ENCODE measurements at places on chromosomes 3 and 15. TPM values are rescaled to one million over a fixed set of nuclear protein-coding genes. Genes with fewer than 3 reads are reported as not detected.

DNA sequence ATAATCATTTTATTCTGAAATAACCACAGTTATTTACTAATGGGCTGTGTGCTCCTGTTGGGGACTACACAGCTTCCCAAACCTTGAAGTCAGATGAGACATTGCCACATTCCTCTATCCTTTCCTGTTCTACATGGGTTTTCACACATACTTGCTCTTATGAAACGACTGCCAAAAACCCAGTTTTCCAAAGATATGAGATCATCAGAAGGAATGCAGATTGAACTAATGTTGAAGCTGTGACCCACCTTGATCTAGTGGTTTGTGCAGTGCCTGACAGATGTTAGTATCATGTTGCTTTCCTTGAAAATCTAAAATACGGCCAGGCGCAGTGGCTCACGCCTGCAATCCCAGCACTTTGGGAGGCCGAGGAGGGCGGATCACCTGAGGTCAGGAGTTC, 144.6 kb downstream of the VGLL4 start:
- no peaks in the 10 kb centered on the region for H3K27me3 ChIP-seq
- H3K4me3 ChIP-seq = no peak overlapping the region
- no peaks in the 10 kb centered on the region for H3K36me3 ChIP-seq
- peak overlapping the region; percentile 51 for H3K27ac ChIP-seq

- no peak overlapping the region for H3K4me3 ChIP-seq
- no peaks in the 10 kb centered on the region for H3K27me3 ChIP-seq
- H3K36me3 ChIP-seq = no peaks in the 10 kb centered on the region
- no peak overlapping the region for H3K27ac ChIP-seq
Observed at GRCh38 chr15:74788042-74788682, 6.3 kb downstream of the CSK start.

Gene EXD1
- total RNA-seq = 0.15 TPM

DNA sequence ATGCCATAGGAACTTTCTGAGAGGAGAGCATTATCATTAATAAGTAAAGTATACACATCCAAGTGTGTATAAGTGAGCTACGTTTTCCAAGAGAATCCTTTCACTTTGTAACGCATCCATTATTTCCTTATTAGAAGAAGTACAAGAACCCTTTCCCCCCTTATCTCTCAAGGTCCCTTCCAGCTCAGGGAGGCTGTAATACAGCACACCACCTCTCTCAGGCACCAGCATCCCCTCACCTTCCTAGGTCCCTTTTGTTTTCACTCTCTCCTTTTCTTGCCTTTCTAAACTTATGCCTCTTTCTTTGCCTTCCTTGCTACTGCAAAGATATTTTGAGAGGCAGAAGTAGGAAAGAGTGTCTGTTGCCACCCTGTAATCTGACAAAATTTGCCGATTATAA, 446.0 kb downstream of the GRM7 start:
- H3K27ac ChIP-seq = no peak overlapping the region
- no peaks in the 10 kb centered on the region for H3K4me1 ChIP-seq
- H3K4me3 ChIP-seq = no peak overlapping the region
- H3K36me3 ChIP-seq = no peaks in the 10 kb centered on the region
- no peak for DNase-seq

- peak; percentile 75 for DNase-seq
- no peaks in the 10 kb centered on the region for H3K27me3 ChIP-seq
- peaks cover 6% of the 10 kb centered on the region for H3K4me1 ChIP-seq
- no peak overlapping the region for H3K4me3 ChIP-seq
Observed at GRCh38 chr3:108406661-108407206, 103.7 kb downstream of the MYH15 start.

GRCh38 chr15:36432161-36432560, 147.3 kb upstream of the CDIN1 start:
- no peak overlapping the region for H3K4me3 ChIP-seq
- no peaks in the 10 kb centered on the region for H3K27me3 ChIP-seq
- no peak overlapping the region for H3K27ac ChIP-seq

Gene SPINT1
- 32.7 TPM for total RNA-seq

Gene SCAANT1
- total RNA-seq = not detected

Gene CPN2
- 0.08 TPM for total RNA-seq

GRCh38 chr15:55774113-55774970, 31.4 kb upstream of the PRTG start:
- no peak for DNase-seq
- H3K4me1 ChIP-seq = no peaks in the 10 kb centered on the region
- H3K27ac ChIP-seq = no peak overlapping the region
- no peaks in the 10 kb centered on the region for H3K36me3 ChIP-seq
- no peak overlapping the region for H3K4me3 ChIP-seq

Gene STRIT1
- total RNA-seq = not detected

Gene KLHL6
- total RNA-seq = 0.03 TPM

GRCh38 chr15:32803631-32804030, 85.8 kb downstream of the GREM1 start:
- H3K4me3 ChIP-seq = no peak overlapping the region
- H3K27ac ChIP-seq = no peak overlapping the region
- no peak for DNase-seq
- no peaks in the 10 kb centered on the region for H3K4me1 ChIP-seq

GRCh38 chr15:89377842-89378295, 43.2 kb upstream of the POLG start:
- H3K4me1 ChIP-seq = no peaks in the 10 kb centered on the region
- DNase-seq = no peak
- H3K27me3 ChIP-seq = peaks cover 2% of the 10 kb centered on the region
- H3K4me3 ChIP-seq = no peak overlapping the region

DNA sequence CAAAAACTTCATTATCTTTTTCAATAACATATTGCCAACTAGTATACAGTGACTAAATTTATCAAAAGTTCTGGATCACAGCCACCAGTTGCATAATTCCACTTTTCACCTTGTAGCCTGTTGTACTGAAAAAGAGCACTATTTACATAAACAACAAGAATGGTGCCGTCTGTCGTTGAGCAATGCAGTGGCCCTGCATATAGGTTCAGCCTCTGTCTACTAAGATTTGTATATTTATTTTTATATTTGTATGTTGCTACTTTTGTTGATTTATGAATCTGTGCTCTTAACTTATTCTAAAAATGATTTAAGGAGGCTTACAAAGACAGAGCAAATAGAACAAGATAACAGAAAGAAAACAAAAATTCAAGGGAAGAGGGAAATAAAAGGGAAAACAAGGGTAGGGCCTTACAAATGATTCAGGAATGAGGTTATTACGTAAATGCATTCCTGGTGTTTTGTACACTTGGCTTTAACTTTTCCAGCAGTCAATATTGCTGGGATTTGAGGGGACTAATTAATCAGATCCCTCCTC, 257.6 kb upstream of the STT3B start:
- H3K36me3 ChIP-seq = no peaks in the 10 kb centered on the region
- H3K27ac ChIP-seq = no peak overlapping the region
- no peaks in the 10 kb centered on the region for H3K4me1 ChIP-seq
- peaks cover 2% of the 10 kb centered on the region for H3K27me3 ChIP-seq
- H3K4me3 ChIP-seq = no peak overlapping the region

Gene MOBP
- total RNA-seq = not detected

DNA sequence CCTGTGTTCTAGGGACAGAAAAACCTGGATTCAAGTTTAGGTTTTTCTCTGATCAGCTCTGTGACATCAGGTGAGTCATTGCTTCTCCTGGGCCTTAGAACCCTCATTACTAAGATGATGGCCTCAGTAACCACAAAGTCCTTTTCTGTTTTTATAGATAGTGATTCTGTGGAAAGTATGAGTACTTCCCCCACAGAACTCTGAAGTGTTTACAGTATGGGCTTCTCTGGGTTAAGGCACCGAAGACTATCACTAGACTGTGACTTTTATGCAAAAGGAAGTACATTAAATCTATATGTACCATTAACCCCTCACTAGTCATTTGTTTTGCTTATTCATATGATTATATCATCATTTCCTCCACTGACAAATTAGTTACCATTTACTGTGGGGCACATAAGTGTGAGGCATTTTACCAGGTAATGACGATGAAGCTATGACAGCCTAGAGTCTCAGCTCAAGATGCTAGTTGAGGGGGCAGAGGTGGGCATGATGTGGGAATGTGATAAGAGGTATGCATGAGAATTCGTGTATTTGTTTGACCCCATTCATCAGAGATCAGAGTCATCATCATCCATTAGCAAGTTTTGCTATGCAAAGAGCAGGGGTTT, 15.0 kb upstream of the RORA start:
- H3K36me3 ChIP-seq = no peaks in the 10 kb centered on the region
- no peak overlapping the region for H3K4me3 ChIP-seq
- no peak for DNase-seq
- H3K27me3 ChIP-seq = no peaks in the 10 kb centered on the region

Gene KLHL40
- total RNA-seq = not detected

Gene TSEN2
- total RNA-seq = 22.0 TPM

GRCh38 chr15:70820214-70820613, 33.7 kb downstream of the LARP6 start:
- peaks cover 12% of the 10 kb centered on the region for H3K4me1 ChIP-seq
- no peaks in the 10 kb centered on the region for H3K36me3 ChIP-seq
- no peak overlapping the region for H3K27ac ChIP-seq
- no peaks in the 10 kb centered on the region for H3K27me3 ChIP-seq

DNA sequence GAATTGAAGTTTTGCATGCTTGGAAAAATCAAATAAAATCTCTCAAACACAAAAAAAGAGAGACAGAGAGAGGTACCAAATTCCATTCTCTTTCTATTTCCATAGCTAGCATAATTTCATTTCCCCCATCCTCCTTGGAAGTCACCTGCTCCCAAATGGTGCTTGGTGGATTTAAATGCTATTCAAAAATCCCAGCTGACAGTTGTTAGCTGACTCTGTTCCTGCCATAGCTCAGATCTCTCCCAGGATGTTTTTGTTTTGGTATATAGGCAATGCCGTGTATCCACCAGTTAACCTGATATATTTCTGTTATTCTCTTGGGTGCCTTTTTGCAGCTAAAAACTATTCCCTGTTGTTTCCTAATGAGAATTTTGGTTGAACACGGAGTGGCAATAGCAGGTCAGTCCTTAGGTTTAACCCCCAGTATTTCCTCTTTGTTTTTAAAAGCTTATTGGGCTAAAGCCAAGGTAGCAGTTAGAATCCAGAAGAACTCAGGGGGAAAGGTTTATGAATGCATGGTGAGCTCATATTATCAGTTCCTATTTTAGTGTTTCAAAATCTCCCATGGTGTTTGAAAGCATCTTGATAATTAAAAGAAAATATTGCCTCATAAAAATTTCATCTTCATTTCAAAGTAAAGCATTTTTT, 240.0 kb upstream of the GBE1 start:
- no peaks in the 10 kb centered on the region for H3K4me1 ChIP-seq
- no peaks in the 10 kb centered on the region for H3K36me3 ChIP-seq
- no peak overlapping the region for H3K4me3 ChIP-seq
- no peaks in the 10 kb centered on the region for H3K27me3 ChIP-seq
- no peak for DNase-seq

Gene SYNPR
- not detected for total RNA-seq

Gene ACAP2
- total RNA-seq = 57.9 TPM

Data from Panc1 (cell line).